Pons (tissue), 1 donor: ENCODE measurements at places on chromosomes 6 and 20.

GRCh38 chr6:51141080-51141479 is 322.4 kb downstream of the TFAP2B start:
- no peak for DNase-seq

- no peak for DNase-seq
Observed at GRCh38 chr20:50731930-50732690, 730 bp downstream of the PARD6B start.

- no peak for DNase-seq
Observed at GRCh38 chr20:33133373-33133941, 34.5 kb upstream of the BPIFA2 start.

- no peak for DNase-seq
Observed at GRCh38 chr6:112752305-112752704, 405.2 kb downstream of the RFPL4B start.

DNA sequence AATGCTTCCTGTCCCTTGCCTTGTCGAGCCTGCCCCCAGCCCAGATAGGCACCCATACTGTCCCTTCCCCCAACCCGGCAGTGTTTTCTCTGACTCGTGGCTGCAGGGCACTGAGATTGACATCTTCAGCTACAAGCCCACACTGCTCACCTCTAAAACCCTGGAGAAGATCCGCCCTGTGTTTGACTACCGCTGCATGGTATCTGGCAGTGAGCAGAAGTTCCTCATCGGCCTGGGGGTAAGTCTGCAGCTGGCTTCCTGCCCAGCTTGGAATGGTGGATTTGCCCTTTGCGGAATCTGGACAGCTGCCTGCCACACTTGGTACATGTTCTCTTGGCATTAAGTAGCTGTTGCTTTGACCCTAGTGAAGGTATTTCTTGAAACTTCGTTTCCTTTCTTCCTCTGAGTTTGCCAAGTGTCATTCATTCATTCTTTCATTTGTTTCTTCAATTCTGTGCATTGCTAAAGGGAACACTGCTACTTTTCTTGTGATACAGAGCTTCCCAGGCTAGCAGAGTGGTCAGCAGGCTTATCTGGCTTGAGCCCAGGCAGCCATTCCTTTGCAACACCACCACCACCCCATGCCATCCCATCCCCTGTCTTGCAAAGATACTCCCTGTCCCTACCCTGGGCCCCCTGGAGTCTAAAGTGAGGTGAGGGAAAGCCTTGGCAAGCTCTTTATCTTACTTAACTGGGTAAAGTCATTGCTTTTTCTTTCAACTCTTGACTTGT is 26.2 kb downstream of the CCDC167 start:
- DNase-seq, result peak; percentile 30

DNA sequence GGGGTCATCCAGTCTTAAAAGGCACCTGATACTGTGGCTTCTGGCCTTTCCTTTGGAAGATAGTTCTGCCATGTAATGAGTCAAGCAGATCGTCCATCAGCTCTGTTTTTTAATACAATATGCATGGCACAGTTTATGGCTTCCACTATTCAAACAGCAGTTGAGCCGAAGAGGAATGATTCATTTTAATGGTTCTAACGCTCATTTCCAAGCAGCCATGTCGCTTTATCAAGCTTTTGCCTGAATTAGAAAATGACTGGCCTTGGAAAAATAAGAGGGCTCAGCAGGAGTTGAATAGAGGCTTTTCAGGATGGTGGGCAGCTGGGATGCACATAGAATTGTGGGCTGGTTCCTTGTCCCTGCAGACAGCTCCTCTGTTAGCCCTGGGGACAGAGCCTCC is 138.1 kb downstream of the SOBP start:
- DNase-seq, result no peak

GRCh38 chr20:48632017-48632824 is 195.6 kb downstream of the PREX1 start:
- DNase-seq, result no peak

DNA sequence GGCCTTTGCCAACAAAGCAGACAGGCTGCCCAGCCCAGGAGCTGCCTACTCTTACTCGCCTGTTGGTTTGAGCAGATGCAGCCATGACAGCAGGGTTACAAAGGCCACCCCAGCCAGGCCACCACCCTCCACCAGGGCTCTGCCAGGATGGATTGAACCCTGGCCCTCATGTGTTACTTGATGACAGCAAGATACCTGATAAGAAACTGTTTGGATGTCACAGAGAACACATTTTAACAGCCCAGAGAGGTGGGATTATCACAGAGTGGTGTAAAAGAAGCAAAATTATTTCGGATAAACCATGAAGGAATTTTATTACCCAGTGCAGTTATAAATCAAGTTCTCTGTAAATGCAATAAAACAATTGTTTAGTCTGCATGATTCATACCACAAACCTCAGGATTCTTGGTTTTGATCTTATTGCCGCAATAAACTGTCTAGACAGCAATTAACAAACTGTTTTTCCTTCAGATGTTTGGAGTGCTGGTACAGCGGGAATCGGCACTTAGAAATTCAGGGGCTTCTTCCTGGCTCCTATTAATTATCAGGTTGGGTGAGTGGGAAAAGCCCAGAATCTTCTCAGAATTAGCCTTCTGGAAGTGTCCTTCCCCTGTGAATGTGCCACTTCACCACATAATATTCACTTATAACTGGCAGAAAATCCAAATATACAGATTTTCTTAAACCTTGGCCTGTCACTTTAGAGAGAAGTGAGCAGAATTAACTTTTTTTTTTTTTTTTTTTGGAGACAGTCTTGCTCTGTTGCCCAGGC is 58.0 kb upstream of the SALL4 start:
- no peak for DNase-seq

GRCh38 chr20:58855506-58856389 is 3.2 kb downstream of the GNAS start:
- DNase-seq, result no peak

- DNase-seq, result no peak
Observed at GRCh38 chr6:133948472-133948871, 4.6 kb upstream of the TBPL1 start.
